ENCODE measurements at places on chromosomes 7 and 10. TPM values are rescaled to one million over a fixed set of nuclear protein-coding genes. Genes with fewer than 3 reads are reported as not detected.

- H3K36me3 ChIP-seq = no peaks in the 10 kb centered on the region
- DNase-seq = no peak
- no peak overlapping the region for H3K27ac ChIP-seq
- H3K4me3 ChIP-seq = no peak overlapping the region
- H3K27me3 ChIP-seq = peaks cover 32% of the 10 kb centered on the region
- H3K4me1 ChIP-seq = no peaks in the 10 kb centered on the region
These were observed 53.0 kb downstream of the STEAP1B start for GRCh38 chr7:22447008-22447407.

- DNase-seq = no peak
- H3K4me3 ChIP-seq = no peak overlapping the region
- H3K36me3 ChIP-seq = no peaks in the 10 kb centered on the region
- H3K27me3 ChIP-seq = peaks cover 10% of the 10 kb centered on the region
These were observed 42.4 kb downstream of the STRA8 start for GRCh38 chr7:135275971-135276580.

DNA sequence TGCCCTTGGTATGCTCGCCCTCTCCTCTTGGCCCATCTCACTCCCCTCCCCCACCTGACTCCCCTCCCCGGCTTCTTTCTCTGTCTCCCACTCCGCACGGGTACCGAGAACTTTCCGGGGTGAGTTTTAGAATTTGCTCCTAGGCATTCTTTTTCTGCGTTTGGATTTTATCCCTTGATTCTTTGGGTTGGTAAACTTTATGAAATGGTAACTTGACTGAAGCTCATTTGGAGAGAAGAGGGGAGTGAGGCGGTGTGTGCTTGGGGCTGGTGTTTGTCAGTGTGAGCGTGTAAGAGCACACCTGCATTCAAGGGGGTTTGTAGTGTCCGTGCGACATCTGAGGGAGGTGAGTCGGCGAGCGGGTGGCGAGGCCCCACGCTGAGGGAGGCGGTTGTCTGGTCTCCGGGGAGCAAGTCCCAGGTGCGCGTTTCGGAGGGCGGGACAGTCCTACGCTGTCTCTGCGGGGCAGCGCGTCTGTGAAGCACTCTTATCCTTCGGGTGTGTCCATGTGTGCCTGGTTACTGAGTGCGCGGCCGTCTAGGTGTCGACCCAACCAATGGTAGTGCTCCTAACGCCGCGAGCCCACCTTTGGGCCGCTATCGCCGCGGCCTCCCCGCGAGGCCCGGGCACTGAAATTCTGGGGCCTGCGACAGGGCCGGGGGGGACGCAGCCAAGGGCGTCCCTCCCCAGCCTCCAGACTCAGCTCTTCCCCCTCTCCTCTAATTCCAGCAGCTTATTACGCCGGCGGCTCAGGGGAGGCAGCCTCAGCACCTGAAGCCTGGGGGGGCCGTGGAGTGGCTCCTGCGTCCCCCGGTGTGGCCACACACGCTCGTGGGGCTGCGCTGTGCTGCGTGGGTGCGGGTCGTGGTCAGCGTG is 2.6 kb upstream of the ZNF503 start:
- H3K27me3 ChIP-seq = peaks cover 39% of the 10 kb centered on the region
- H3K36me3 ChIP-seq = no peaks in the 10 kb centered on the region
- H3K4me1 ChIP-seq = peaks cover 29% of the 10 kb centered on the region
- no peak overlapping the region for H3K27ac ChIP-seq
- DNase-seq = no peak
- H3K4me3 ChIP-seq = peak overlapping the region; percentile 34

GRCh38 chr7:77910124-77910523 is 111.6 kb downstream of the PHTF2 start:
- no peaks in the 10 kb centered on the region for H3K4me1 ChIP-seq
- no peak overlapping the region for H3K4me3 ChIP-seq
- no peaks in the 10 kb centered on the region for H3K27me3 ChIP-seq
- DNase-seq = no peak
- no peak overlapping the region for H3K27ac ChIP-seq

DNA sequence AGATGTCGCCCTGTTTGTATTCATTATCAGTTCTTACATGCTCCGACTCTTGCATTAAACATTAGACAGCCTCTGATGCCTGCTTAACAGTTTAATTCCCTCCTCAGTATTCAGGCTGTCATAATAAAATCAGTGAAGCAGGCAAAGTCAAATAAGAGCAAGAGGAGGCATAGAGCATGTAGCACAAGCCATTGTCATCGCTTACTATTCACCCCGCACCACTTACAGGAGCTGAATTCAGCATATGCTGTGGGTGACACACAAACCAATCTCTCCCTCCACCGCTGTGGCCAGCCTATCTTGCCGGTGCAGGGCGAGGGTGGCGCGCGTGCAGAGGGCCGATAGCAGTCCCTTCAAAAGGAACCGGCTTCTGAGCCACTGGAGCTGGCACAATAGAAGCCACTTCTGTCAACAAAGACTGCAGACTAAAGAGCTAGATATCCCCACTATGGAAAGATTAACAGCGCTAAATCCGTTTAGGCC is 433.2 kb upstream of the MGMT start:
- no peak overlapping the region for H3K4me3 ChIP-seq
- peaks cover 28% of the 10 kb centered on the region for H3K4me1 ChIP-seq
- peaks cover 62% of the 10 kb centered on the region for H3K27me3 ChIP-seq
- peaks cover 4% of the 10 kb centered on the region for H3K36me3 ChIP-seq

GRCh38 chr7:1846331-1847065 is 176.4 kb downstream of the ELFN1 start:
- H3K4me3 ChIP-seq = no peak overlapping the region
- H3K27me3 ChIP-seq = no peaks in the 10 kb centered on the region
- peaks cover 10% of the 10 kb centered on the region for H3K4me1 ChIP-seq
- H3K36me3 ChIP-seq = no peaks in the 10 kb centered on the region
- no peak overlapping the region for H3K27ac ChIP-seq
- DNase-seq = peak; percentile 40

- DNase-seq = no peak
- no peaks in the 10 kb centered on the region for H3K36me3 ChIP-seq
- peaks cover 6% of the 10 kb centered on the region for H3K4me1 ChIP-seq
- no peak overlapping the region for H3K27ac ChIP-seq
- H3K27me3 ChIP-seq = no peaks in the 10 kb centered on the region
These were observed 102.1 kb downstream of the RTKN2 start for GRCh38 chr10:62166331-62167131.

DNA sequence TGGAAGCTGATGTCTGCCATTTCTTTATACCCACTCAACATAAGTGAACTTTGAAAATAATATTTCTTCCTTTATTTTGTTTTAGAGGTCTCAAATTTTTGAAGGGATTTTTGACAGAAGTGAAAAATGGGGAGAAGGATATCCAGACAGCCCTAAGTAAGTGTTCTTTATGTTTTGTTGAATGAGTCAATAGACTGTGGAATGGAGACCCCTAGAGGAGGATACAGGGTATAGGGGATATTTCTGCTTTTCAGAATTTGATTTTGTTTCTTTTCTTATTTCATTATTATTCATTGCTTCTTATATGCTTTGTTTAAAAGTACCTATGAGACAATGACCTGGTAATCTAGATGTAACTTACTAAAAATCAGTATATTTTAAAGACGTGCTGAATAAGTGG is 34.4 kb downstream of the PLEKHA8 start:
- no peak overlapping the region for H3K4me3 ChIP-seq
- H3K27ac ChIP-seq = no peak overlapping the region
- H3K27me3 ChIP-seq = no peaks in the 10 kb centered on the region

- H3K4me3 ChIP-seq = no peak overlapping the region
- peaks cover 5% of the 10 kb centered on the region for H3K27me3 ChIP-seq
- H3K36me3 ChIP-seq = no peaks in the 10 kb centered on the region
- no peaks in the 10 kb centered on the region for H3K4me1 ChIP-seq
- H3K27ac ChIP-seq = no peak overlapping the region
These were observed 29.0 kb downstream of the FGFBP3 start for GRCh38 chr10:91880310-91880709.

DNA sequence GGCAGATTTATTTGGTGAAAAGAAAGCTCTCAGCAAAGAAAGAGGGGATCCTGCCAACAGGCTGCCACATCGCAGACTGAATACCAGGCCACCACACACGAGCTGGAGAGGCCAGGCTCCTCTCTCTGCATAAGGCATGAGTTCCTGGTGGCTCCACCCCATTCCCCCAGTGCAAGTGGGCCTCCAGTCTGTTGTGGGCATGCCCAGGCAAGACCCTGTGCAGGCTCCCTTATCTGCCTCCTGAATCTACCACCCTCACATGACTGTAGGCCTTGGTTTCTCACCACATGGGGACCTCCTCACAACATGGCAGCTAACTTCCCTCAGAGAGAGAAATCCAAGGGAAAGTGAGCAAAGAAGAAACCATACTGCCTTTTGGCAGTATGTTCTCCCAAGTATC is 26.7 kb upstream of the CUL1 start:
- H3K4me3 ChIP-seq = no peak overlapping the region
- no peaks in the 10 kb centered on the region for H3K36me3 ChIP-seq
- DNase-seq = no peak
- peaks cover 14% of the 10 kb centered on the region for H3K27me3 ChIP-seq
- H3K4me1 ChIP-seq = peaks cover 2% of the 10 kb centered on the region

DNA sequence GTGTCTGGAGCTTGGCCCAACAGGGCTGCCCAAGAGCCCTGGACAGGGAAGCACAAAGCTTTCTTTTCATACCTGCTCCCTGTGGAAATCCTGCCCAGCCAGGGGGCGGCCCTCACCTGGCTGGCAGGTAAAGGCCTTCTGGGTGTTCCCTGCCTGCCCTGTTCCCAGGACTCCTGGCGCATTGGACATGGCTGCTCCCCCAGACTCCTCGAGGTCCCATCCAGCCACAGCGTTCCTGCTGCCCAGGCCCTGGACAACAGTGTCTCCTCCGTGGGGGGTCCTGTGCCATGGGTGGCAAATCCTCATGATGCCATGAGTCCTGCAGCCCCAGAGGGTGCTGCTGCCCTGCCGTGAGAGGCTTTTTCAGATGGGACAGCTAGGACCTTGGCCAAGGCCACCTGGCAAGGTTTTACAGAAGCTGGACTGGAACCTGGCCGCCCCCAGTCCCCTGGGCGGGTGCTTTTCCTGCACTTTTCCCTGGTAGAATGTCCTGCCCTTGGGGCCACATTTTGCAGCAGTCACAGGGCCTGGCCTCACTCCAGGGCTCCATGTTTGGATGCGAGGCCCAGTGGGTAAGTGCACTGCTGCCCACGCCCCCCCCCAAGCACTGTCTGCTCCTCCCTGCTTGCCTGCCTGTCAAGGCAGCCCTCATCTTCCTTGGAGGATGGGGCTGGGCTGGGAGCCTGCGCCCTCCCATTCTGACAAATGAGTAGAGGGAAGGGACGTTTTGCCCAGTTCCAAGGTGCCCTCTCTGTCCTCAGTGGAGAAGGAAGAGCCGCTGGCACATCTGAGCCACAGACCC is 60.7 kb downstream of the LHPP start:
- no peaks in the 10 kb centered on the region for H3K27me3 ChIP-seq
- no peak overlapping the region for H3K27ac ChIP-seq
- DNase-seq = peak; percentile 51
- H3K36me3 ChIP-seq = no peaks in the 10 kb centered on the region

DNA sequence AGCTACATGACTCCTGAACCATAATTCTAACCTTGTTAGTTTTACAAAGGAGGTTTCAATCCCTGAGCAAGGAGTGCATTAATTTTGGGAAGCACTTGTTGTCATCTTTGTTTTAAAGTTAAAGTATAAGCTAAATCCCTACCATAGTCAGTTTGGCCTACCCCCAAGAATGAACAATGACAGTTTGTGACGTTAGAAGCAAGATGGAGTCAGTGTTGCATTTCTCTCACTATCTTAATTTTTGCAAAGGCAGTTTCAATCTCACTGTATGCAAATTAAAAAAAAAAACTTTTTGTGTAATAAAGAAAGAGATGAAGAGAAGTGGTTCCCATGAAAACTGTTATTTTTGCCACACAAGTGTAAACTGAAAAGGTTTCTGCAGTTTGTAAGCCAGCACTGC is 50.7 kb upstream of the PIK3AP1 start:
- no peaks in the 10 kb centered on the region for H3K36me3 ChIP-seq
- H3K4me1 ChIP-seq = no peaks in the 10 kb centered on the region
- H3K4me3 ChIP-seq = no peak overlapping the region
- H3K27me3 ChIP-seq = no peaks in the 10 kb centered on the region
- DNase-seq = no peak

DNA sequence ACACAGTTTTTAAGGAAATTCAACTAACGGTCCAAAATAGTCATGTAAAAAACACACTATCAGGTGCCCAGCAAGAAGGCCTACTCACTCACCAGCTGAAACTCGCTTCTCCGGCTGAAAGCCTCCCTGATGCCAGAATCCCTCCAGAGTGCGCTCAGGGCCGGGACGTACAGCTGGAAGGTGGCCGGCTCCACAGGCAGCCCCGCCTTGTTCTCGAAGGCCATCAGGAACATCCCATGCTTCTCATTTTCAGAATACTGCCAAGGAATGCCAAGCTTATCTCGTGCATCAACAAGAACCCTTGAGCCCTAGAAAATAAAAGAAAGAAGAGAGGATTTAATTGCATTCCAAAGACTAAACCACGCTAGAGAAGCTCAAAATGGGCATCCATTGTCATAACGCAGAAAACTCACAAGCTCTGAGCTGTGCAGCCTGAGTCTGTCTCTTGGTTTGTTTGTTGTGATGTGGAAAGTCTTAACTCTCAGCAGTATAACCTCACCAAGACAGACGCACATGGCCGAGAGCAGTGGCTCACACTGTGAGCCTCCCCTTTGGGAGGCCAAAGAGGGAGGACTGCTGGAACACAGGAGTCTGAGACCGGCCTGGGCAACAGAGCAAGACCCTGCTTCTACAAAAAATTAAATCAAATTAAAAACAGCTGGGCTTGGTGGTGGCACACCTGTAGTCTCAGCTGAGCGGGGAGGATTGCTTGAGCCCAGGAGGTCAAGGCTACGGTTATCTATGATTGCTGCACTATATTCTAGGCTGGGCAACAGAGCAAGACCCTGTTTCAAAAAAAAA is 49.1 kb downstream of the GNA12 start:
- no peak overlapping the region for H3K27ac ChIP-seq
- H3K27me3 ChIP-seq = peaks cover 2% of the 10 kb centered on the region
- peaks cover 2% of the 10 kb centered on the region for H3K4me1 ChIP-seq
- no peak for DNase-seq
- H3K36me3 ChIP-seq = peaks cover 5% of the 10 kb centered on the region
- no peak overlapping the region for H3K4me3 ChIP-seq

Gene ADCY1
- 0.10 TPM for total RNA-seq

Gene NYAP1
- not detected for total RNA-seq

Gene GSTO1
- total RNA-seq = 101 TPM

Gene MBLAC1
- 6.5 TPM for total RNA-seq

Gene CCAR1
- 81.8 TPM for total RNA-seq

Gene PTPRZ1
- total RNA-seq = not detected

Gene NXPH1
- not detected for total RNA-seq

Gene WNT8B
- not detected for total RNA-seq

Gene ZFYVE27
- 59.6 TPM for total RNA-seq

Gene LRRC61
- total RNA-seq = 27.1 TPM

Data from natural killer cell treated with Interleukin-12 subunit alpha and Interleukin-12 subunit beta and Interleukin-15 and Interleukin-18, amount 100 ng/mL, for 72 hours (primary cell).